ENCODE measurements at places on chromosomes 2 and 18. TPM values are rescaled to one million over a fixed set of nuclear protein-coding genes. Genes with fewer than 3 reads are reported as not detected.

Gene POTEI
- polyA plus RNA-seq: not detected

DNA sequence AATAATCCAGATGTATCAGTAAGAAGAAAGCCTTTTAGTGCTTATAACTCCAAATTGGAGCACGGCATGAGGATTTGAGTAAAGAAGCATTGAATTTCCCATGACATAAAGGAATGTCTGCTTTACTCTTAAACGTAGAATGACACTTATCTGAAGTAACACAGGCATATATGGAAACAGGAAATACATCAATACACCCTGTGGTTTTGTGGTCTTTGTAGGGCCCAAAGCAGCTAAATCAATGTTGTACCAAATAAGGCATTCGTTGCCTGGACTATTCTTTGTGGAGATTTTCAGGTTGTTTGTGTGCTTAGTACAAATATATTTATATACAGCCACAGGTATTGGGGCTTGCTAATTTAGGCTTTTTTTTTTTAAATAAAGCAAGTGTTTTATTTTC is 660.5 kb downstream of the LRRTM4 start:
- no peak for DNase-seq

DNA sequence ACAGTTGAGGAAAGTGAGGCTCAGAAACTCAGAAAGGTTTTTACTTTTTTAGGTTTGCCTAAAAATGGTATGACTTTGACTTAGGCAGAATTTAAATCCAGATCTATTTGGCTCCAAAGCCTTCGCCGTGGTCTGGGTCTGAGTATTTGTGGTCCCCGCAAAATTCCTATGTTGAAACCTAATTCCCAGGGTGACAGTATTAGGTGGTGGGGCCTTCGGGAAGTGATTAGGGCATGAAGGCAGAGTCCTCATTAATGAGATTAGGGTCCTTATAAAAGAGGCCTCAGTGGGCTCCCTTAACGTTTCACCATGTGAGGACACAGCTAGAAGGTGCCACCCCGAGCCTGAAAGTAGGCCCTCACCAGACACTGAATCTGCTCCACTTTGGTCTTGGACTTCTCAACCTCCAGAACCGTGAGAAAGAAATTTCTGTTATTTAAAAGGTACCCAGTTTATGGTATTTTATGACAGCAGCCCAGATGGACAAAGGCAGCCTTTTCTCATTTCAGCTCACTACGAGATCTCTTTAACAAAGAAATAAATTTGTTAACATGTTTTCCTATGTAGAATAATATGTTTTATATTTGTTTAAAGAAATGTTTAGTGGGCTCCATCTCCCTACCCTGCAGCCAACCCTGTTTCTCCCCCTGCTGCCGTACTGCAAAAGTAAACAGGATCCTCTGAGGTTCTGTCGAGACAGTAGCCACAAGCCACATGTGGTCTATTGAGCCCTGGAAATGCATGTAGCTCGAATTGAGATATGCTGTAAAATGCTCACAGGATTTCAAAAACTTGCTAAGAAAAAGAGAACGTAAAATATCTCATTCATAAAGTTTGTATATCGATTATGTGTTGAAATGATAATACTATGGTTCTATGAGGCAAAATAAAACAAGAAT is 80.6 kb downstream of the MOGAT1 start:
- no peak for DNase-seq

Gene ARHGEF33
- polyA plus RNA-seq: 2.4 TPM

Gene CCBE1
- polyA plus RNA-seq: 1.8 TPM

GRCh38 chr18:8802017-8802672 is 96.8 kb downstream of the MTCL1 start:
- DNase-seq: no peak

DNA sequence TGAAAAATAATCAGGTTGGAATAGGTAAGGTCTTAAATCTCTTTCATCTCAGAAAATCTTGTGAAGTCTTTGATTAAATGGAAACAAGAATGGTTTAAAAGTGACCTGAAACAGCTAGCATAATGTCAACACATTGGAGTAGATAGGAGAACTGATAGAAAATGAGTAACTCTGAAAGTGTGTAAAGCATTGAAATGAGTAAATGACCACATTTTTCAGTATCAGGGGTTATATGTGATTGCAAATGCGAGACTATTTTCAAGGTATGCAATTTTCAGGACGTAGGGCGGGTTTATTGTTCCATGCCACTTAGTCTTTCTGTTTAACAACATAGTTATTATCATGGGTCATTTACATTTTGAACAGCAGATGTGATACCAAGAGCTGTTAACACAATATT is 1383.2 kb downstream of the LRP1B start:
- DNase-seq: no peak

DNA sequence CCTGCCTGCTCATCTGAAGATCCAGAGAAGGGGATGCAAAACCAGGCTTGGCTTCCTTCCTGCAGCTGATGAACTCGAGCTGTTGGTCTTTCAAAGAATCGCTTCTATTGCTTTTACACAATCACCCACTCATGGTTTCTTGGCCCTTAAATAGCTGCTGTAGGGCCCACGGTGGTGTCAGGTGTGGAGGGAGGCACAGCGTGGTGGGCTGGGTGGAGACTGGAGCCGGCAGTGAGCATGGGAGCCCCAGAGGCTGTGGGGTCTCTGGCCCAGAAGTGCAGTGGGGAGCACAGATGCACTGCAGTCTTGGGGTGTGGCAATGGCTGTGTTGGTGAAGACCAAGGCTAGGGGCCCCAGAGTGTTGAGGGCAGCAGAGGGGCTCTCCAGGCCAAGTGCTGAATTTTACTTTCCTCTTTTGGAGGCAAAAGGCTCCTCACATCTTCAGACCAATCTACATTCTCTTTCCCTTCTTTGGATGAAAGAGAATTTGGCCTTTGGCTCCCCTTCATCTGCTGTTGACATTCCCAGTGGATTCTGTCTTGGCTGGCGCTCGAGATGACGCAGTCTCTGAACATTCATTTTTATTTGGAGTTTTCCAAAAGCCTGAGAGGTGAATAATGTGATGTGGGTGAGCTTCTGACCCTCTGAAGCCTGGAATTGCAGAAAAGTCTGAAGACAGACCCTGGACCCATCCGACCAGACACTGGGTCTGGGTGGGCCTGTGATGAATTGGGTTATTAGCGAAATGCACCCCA is 70.1 kb upstream of the ASB18 start:
- no peak for DNase-seq

- DNase-seq: peak; percentile 83
Measured at GRCh38 chr2:70871398-70872211, 36.0 kb upstream of the CD207 start.

GRCh38 chr2:165967746-165968145 is 14.2 kb upstream of the TTC21B start:
- DNase-seq: no peak

GRCh38 chr2:36173760-36174404 is 181.7 kb upstream of the CRIM1 start:
- no peak for DNase-seq

Gene CTNNA2
- 0.47 TPM for polyA plus RNA-seq

DNA sequence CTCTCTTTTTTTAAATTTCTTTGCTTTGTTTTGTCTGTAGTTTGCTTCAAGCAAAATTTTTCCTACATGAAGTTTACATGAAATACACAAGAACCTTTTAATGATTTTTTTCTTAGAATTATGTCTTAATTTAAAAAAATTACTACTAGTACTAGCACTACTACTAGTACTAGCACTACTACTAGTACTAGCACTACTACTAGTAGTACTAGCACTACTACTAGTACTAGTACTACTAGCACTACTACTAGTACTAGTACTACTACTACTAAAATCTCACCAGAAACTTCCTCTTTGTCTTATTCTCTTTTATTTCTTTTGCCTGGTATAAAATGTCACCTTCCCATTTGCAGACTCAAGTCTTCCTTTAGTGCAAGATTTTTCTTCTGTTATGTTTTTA is 71.1 kb downstream of the PTH2R start:
- DNase-seq: no peak

GRCh38 chr2:61538920-61539520 is 864 bp upstream of the XPO1 start:
- DNase-seq: peak; percentile 73

DNA sequence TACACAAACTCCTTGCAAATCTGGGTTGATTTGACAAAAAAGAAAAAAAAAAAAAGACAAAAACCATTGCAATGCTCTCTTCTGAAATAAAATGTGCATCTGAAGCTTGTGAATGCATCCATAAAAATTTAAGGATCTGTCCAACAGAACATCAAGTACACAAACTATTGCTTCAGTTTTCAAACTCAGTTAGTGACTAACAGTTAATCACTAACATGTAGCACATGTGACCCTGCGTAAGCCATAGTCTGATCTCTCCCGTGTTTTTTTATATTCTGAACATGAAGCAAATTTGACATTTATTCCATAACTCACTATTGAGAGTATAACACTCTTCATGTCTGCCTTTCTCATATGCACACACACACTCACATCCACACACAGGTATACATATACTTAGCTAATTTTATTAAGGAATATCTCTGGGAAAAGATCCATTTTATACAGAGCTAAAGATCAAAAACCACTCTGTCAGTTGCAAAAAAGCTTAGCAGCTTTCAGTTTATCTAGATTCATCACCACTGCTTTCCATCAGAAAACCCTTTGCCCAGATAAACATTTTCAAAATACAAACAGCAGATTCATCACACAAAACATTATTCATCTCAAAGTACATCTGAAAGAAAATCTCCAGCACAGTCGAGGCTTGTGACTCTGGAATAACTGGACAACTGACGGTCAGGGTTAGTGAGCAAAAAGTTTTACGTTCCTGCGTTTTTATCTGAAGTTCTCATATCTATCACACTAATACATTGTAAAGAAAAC is 1000.4 kb upstream of the ACVR2A start:
- DNase-seq: no peak

- DNase-seq: peak; percentile 69
Measured at GRCh38 chr2:227862741-227863588, 8.5 kb upstream of the DAW1 start.

- DNase-seq: no peak
Measured at GRCh38 chr2:14533131-14533757, 99.3 kb upstream of the LRATD1 start.

DNA sequence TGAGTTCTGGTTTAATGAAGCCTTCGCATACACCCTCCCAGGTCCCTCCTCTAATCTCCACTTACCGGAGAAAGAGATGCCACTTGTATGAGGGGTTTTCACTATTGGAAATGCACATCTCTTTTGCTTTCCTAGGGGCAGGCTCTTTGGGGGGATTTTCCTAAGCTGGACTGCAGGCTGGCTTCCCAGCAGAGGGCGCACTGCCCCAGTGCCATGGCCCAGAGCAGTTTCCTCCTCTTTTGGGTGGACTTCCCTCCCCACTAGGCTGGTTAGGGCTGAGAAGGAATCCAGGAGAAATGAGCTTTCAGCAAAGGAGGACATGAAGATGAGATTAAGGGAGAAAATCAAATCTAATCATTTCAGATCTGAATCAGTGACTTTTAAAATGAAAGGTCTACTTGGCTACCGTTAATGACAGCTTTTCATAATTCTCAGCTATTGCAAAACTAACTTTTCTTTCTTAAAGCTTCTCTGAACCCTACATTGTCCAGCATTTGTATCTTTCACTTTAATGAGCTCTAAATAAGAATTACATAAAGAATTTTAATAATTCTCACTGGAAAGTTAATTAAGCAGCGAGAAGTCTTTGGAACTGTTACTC is 784.1 kb upstream of the FANCL start:
- peak; percentile 47 for DNase-seq

GRCh38 chr2:160051371-160051800 is 11.0 kb downstream of the PLA2R1 start:
- DNase-seq: no peak

Gene PAIP2B
- 10.6 TPM for polyA plus RNA-seq

DNA sequence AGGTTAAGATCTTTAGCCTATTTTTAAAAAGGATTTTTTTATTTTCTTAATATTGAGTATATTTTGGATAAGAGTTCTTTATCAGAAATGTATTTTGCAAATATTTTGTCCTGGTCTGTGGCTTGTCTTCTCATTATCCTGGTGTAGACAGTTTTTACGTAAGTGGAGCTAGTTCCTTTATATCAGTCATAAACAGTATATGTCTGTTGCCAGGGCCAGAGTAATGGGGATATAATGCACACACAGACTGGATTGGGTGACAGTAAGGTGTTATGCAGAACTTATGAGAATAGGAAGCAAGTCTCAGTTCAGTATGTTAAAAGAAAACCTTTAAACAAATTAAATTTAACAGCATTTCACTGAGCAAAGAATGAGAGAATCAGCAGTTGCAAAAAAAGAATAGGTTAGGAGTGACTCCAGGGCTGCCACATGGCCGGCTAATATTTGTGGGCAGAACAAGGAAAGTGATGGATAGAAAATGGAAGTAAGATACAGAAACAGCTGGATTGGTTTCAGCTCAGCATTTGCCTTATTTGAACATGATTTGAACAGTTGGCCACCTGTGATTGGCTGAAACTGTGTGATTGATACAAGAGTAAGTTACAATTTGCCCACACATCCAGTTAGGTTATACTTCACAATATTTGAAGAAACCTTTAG is 61.1 kb upstream of the ZNG1B start:
- no peak for DNase-seq

GRCh38 chr2:96869822-96870625 is at the start of gene SEMA4C:
TSS of gene SEMA4C (minus strand) at chr2:96870080. CDS start at chr2:96867886, 2,194 bp downstream.
- DNase-seq: peak; percentile 85

DNA sequence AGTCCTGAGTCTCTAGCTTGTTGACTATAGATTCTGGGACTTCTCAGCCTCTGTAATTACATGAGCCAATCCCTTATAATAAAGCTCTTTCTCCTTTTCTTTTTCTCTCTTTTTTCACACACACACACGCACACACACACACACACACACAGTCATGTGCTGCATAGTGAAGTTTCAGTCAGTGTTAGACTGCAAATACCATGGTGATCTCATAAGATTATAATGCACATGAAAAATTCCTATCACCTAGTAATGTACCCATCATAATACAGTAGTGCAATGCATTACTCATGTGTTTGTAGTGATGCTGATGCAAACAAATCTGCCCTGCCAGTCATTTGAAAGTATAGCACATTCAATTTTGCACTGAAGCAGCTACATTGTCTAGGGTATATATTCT is 558.2 kb downstream of the SUCLG1 start:
- no peak for DNase-seq

- no peak for DNase-seq
Measured at GRCh38 chr2:9006368-9006767, 2.9 kb upstream of the MBOAT2 start.

Gene OXER1
- 5.4 TPM for polyA plus RNA-seq

DNA sequence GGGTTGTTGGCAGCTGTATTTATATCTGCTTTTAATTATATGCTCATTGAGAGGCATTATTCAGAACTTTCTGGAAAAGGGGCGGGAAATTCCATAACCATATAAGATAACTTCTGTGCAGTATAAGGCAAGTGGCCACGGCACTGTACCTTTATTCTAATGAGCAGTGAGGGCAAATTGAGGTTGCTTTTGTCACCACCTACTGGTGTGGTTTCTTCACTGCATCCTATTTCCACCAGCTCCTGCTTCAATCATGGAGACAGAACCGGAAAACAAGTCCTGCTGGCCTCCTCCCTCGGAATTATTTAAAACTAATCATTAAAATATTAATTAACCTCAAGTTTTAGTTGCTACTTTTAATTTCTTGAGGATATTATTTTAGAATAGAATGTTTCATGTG is 759.4 kb downstream of the CBLN2 start:
- no peak for DNase-seq

DNA sequence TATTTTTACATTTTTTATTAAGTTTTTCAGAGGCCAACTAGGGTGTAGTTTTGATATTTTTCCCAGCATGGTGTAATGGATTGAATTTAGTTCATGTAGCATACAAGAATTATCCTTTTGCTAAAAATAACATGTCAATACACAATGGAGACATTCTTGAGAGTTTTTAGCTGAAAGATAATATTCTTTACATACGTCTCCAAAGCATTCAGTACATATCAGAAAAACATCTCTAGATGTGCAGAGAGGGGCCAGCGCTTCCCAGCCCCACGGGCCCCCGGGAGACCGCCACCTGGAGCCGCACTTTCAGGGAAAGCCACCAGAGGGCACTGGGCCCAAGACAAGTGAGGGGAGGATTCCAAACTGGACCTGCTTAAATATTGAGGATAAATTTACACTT is 499.4 kb downstream of the GALR1 start:
- DNase-seq: no peak

Data from kidney (tissue), 22 donors.